ENCODE measurements at places on chromosomes 7 and 10.
A peak's percentile ranks its signal among the peaks of the same experiment; 100 is the strongest.

- H3K27ac ChIP-seq: peak overlapping the region; percentile 66
- H3K4me3 ChIP-seq: no peak overlapping the region
- peaks cover 18% of the 10 kb centered on the region for H3K4me1 ChIP-seq
- no peaks in the 10 kb centered on the region for H3K27me3 ChIP-seq
- DNase-seq: no peak
These were observed 4.7 kb downstream of the PDGFA start for GRCh38 chr7:514651-515598.

GRCh38 chr7:112052993-112053736, 153.0 kb downstream of the DOCK4 start:
- H3K27ac ChIP-seq: no peak overlapping the region
- no peak for DNase-seq
- H3K36me3 ChIP-seq: no peaks in the 10 kb centered on the region
- no peak overlapping the region for H3K4me3 ChIP-seq

GRCh38 chr10:109245821-109246220, 677.5 kb downstream of the XPNPEP1 start:
- peak overlapping the region; percentile 43 for H3K27ac ChIP-seq
- no peak for DNase-seq
- H3K4me3 ChIP-seq: no peak overlapping the region
- peaks cover 18% of the 10 kb centered on the region for H3K4me1 ChIP-seq
- no peaks in the 10 kb centered on the region for H3K27me3 ChIP-seq

DNA sequence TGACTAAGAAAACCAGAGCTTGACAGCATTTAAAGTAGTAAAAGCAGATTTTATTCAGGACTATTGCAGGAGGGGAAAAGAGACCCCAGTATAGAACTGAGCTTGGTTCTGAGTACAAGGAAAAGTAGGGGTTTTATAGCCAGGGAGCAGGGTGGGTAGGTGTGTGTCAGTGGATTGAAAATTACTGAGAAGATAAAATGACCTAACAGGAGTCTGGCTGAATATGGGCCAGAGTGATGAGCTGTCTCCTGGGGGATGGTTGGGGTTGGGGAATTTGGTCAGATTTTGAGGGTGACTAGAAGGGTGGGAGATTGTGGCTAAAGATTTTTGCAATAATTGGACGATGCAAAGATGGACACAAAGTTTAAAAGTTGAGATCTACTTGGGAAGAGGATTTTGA, 114.0 kb downstream of the ST7 start:
- no peaks in the 10 kb centered on the region for H3K27me3 ChIP-seq
- no peak overlapping the region for H3K27ac ChIP-seq
- H3K4me1 ChIP-seq: peaks cover 10% of the 10 kb centered on the region
- no peak for DNase-seq

GRCh38 chr10:119225083-119225658, 17.8 kb downstream of the GRK5 start:
- H3K4me1 ChIP-seq: peaks cover 26% of the 10 kb centered on the region
- DNase-seq: no peak
- no peaks in the 10 kb centered on the region for H3K36me3 ChIP-seq
- no peak overlapping the region for H3K27ac ChIP-seq
- no peaks in the 10 kb centered on the region for H3K27me3 ChIP-seq

GRCh38 chr10:1574719-1575118, 162.6 kb downstream of the ADARB2 start:
- no peaks in the 10 kb centered on the region for H3K4me1 ChIP-seq
- DNase-seq: no peak
- no peak overlapping the region for H3K4me3 ChIP-seq
- H3K27ac ChIP-seq: no peak overlapping the region

GRCh38 chr10:50575477-50576244, 48.1 kb downstream of the SGMS1 start:
- peaks cover 63% of the 10 kb centered on the region for H3K4me1 ChIP-seq
- no peak overlapping the region for H3K27ac ChIP-seq
- no peaks in the 10 kb centered on the region for H3K27me3 ChIP-seq
- H3K36me3 ChIP-seq: no peaks in the 10 kb centered on the region

- no peaks in the 10 kb centered on the region for H3K36me3 ChIP-seq
- no peak for DNase-seq
- no peak overlapping the region for H3K4me3 ChIP-seq
- H3K4me1 ChIP-seq: no peaks in the 10 kb centered on the region
- H3K27me3 ChIP-seq: no peaks in the 10 kb centered on the region
These were observed 411.5 kb downstream of the GALNT17 start for GRCh38 chr7:71543396-71543795.
